ENCODE measurements at places on chromosomes 7 and 10.

- no peak for DNase-seq
Measured at GRCh38 chr10:128943111-128943510, 523.9 kb upstream of the MGMT start.

- no peak for DNase-seq
Measured at GRCh38 chr10:26544932-26545331, 106.8 kb downstream of the APBB1IP start.

- DNase-seq, result no peak
Measured at GRCh38 chr7:7830122-7830878, 111.9 kb upstream of the RPA3 start.

GRCh38 chr10:90318659-90319058 is 539.2 kb downstream of the HTR7 start:
- DNase-seq, result no peak

DNA sequence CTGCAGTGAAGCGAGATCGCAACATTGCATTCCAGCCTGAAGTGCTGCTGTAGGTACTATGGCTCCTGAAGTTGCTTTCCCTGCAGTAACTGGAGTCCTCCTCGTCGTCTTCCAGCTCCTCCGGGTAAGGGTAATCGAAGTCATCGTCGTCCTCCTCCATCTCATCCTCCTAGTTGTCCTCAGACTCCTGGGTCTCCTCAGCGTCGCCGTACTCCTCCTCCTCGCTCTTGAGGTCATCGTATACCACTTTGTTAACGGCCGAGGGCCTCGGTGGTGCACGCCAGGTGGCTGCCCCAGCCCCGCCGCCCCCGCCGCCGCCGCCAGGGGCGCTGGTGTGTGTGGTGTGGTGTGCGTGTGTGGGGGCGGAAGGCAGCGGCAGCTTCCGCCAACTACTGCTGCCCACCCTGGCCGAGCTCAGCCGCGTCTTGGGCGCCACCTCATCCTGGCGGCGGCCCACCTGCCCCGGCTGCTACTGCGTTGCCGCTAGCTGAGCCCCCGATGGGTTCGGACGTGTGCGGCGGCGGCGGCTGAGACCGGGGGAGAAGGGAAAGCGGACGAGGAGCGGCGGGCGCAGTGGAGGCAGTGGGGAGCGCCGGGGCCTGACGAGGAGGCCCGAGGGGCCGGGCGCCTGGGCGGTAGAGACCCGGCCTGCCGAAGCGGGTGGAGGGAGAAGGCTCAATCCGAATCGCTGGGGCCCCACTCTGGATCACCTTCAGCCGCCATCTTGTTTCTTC is 11.8 kb upstream of the ACBD5 start:
- DNase-seq, result no peak

- no peak for DNase-seq
Measured at GRCh38 chr10:122293961-122294380, 22.9 kb downstream of the BTBD16 start.

GRCh38 chr7:57414415-57414814 is 35.6 kb upstream of the ZNF716 start:
- DNase-seq, result no peak

- no peak for DNase-seq
Measured at GRCh38 chr7:110607050-110607857, 483.7 kb upstream of the LRRN3 start.

GRCh38 chr7:100943693-100944092 is 5.6 kb upstream of the MUC3A start:
- DNase-seq, result no peak

DNA sequence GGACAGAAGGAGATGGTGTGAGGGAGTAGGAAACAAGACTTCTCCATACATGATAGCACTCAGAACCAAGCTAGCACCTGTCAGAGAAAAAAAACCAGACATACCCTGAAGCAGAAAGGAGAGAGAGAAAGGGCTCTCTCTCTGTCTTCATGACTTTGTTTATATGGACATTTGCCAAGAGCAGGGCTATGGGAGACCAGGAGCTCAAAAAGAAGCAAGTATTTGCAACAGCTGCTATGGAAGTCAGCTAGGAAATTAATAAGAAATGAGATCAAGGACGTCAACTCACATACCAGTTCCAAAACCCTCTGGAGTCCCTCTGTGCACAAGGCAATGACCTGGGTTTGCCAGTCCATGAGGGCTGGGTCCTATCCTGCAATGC is 111.6 kb downstream of the SGMS1 start:
- DNase-seq, result no peak

DNA sequence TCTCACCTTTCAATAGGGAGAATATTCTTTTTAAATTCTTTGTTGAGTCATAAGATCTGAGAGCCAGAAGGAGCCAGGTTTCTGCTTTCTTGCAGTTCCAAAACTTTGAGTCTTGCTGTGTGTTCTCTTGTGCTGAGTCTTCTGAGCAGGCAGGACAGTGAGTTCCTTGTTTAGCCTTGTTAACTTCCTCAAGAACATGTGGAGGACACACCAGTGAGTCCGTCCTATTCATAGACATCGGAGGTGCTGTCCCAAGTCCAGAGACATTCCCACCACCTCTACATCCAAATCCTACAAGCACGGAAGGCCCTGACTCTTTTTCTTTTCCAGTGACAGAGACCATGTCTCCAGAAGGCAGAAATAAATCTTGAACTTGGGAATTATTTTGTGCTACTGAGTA is 135.2 kb upstream of the AGK start:
- DNase-seq, result no peak

GRCh38 chr7:91565499-91566401 is 301.5 kb downstream of the FZD1 start:
- no peak for DNase-seq

DNA sequence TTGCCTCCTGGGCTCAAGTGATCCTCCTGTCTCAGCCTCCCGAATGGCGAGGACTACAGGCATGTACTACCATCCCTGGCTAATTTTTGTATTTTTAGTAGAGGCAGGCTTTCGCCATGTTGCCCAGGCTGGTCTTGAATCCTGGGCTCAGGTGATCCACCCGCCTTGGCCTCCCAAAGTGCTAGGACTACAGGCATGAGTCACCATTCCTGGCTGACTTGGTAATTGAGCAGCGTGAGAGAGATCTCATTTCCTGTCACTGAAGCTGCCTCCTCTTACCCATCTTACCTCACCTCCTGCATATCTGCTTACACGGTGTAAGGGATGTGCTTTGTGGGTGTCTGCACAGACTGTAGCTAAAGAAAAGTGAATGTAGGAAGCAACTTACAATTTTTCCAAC is 9.7 kb downstream of the IFIT3 start:
- no peak for DNase-seq

DNA sequence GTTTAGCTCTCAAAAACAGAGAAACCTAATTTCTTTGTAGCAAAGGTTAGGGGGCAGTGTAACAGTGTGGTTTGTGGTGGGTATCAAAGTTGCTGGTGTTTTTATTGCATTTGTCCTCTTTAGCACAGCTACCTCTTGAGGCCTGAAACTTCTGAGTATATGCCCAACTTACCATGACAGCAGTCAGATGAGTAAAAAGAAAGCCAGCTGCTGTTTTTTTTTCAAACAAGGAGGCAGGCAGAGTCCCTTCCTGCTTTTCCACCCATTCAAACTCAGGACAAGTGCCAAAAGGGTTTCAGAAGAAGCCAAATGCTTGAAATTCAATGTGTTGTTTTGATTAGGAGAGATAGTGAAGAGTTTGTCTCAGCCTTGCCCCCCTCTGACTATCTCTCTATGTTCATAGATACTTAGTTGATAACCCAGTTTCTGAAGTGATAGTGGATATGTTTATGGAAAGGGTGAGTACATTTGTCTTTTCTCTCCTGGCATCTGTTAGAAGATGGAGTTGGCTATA is 23.1 kb downstream of the GBF1 start:
- DNase-seq, result no peak

DNA sequence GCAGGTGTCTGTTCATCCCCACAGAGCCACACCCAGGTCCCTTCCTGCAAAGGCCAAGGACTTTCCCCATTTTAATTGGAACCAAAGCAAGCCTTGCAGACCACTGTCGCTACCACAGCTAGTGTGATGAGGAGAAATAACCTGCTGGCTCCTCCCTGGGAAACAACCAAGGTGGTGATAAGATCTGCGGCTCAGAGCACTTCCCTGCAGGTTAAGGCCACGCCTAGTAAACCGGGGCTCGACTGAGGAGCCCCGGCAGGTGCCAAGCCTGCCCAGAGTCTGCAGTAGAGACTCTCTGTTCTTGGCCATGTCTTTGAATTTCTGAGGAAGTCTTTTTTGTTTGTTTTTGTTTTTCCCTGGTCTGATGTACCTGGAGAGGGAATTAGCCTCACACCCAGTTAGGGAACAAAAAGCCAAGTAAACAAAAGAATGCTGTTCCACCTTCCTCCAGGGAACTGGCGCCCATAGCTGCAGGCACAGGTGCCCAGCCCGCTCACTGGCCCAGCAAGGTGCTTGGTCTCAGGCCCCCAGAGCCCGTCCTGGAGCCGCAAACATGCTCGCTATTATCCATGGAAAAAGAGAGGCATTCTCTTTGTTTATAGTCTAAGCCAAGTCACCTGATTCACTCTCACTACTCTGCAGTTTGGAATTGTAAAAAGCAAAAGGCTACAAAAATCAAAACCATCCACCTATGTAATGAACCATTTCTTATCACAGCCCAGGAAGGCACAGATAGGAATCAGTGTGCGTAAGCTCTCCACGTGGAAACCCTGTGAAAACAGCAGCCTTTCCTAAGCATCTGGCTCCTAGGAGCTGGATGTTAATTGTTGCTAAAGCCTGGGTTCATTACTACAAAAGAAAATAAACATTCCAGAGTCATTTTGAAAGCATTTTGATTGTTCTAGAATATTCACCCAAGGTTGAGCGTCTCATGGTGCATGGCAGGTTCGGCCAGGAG is 2.7 kb downstream of the GPR146 start:
- DNase-seq, result no peak

GRCh38 chr10:133226251-133226808 is 3.7 kb upstream of the UTF1 start:
- DNase-seq, result no peak

DNA sequence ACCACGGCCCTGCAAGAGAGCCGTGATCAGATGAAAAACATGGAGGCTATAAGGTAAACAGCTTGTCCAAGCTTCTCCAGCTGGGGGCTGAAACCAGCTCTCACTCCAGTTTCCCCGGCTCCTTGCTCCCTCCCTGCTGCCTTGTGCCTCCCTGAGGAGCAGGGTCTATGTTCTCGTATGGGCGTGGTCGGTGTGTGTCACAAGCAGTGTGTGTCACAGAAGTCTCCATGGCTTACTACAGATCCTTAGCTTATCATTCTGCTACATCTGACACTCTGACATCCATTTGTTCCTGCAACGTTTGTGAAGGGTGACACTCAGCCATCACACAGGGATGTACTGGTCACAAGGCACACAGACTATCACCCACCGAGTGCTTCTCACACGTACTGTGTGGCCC is 54.6 kb downstream of the CSGALNACT2 start:
- DNase-seq, result no peak

DNA sequence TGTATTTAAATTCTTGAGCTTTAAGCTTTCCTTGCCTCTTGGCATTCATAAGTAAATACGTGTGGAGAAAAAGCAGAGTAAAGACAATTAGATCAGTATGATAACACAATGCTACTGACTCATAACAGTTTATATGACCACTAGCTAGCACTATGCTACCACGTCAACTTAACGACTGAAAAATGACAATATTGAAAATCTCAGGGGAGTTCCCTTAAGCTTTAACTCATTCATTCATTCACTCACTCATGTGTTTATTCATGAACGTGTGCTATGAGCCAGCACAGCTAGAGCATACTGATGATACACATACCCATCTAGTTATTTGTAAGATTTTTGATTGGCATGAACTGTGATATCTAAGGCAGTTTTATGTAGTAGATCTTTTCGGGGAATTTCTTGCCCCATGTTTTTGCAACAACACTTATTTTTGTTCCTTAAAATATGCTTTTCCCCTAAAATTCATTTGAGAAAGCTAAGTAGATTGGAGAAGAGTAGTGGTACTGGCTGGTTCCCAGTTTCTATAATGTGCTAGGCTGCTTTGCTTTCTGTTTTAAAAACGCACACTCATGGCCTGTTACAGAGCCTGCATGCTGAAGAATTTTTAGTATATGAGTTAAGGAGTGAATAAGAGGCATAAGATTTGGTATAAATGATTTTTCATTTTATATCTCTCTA is 57.4 kb upstream of the ACBD5 start:
- DNase-seq, result no peak

GRCh38 chr10:14838582-14839304 is 637 bp downstream of the HSPA14 start:
- DNase-seq, result peak; percentile 20

DNA sequence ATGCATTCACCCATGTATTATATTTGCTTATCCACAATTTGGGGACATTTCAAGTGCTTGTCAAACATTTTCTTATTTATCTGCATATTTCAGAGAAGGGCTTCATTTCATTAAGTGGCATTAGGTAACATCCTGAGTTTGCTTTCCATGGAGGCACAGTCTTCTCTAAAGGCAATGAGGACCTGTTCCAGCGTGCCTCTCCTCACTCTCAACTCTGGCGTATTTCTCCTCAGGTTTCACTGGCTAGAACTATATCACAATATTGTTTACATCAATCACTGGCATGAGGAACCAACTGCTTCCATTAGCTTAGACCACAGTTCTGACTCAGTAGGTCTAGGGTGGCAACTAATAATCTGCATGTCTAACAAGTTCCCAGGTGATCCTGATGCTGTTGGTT is 177.2 kb downstream of the TAX1BP1 start:
- DNase-seq, result no peak

- no peak for DNase-seq
Measured at GRCh38 chr7:76074972-76075370, 27.1 kb downstream of the MDH2 start.

GRCh38 chr7:158458716-158459282 is 128.8 kb downstream of the PTPRN2 start:
- DNase-seq, result no peak

- no peak for DNase-seq
Measured at GRCh38 chr10:78663721-78664120, 405.0 kb upstream of the ZMIZ1 start.

- DNase-seq, result no peak
Measured at GRCh38 chr10:99450156-99450555, 19.7 kb upstream of the GOT1 start.

GRCh38 chr10:36094096-36094495 is 452.0 kb upstream of the FZD8 start:
- no peak for DNase-seq

DNA sequence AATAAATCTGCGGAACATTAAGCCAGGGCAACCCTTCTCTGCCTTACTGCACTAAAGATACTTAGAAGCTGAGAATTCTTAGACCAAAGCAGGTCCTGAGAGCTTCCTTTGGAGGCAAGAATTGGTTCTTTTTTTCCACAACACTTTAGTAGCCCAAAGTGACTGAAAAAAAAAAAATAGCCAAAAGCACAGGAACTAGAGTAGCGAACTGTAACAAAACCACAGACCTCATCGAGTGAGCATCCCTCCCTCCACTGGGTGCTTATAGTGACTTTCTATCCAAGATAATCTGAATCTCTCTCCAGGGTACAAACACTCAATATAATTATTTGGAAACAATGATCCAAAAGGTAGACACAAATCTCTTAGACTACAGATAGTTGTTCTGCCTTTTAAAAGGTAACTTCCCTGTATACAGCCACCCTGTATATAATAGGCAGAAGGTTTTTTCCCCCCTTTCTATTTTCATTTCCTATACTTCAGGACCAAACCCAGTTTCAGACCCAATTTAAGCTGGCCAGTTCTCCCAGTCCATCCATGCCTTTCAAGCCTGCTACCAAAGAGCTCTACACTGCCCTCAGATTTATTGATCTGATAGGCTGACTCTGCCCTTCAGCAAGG is 31.6 kb upstream of the KCNIP2 start:
- DNase-seq, result no peak

Measured in WERI-Rb-1 (cell line).